ENCODE measurements at places on chromosomes 2 and 18. TPM values are rescaled to one million over a fixed set of nuclear protein-coding genes. Genes with fewer than 3 reads are reported as not detected.

The ITM2C gene
- 103 TPM for polyA plus RNA-seq

The RFTN2 gene
- 0.15 TPM for polyA plus RNA-seq

GRCh38 chr2:200968162-200968561, 4.7 kb upstream of the ORC2 start:
- no peak for DNase-seq
- no peak overlapping the region for H3K4me3 ChIP-seq
- H3K27me3 ChIP-seq, result no peaks in the 10 kb centered on the region
- H3K4me1 ChIP-seq, result peaks cover 48% of the 10 kb centered on the region
- no peaks in the 10 kb centered on the region for H3K36me3 ChIP-seq
- no peak overlapping the region for H3K27ac ChIP-seq

DNA sequence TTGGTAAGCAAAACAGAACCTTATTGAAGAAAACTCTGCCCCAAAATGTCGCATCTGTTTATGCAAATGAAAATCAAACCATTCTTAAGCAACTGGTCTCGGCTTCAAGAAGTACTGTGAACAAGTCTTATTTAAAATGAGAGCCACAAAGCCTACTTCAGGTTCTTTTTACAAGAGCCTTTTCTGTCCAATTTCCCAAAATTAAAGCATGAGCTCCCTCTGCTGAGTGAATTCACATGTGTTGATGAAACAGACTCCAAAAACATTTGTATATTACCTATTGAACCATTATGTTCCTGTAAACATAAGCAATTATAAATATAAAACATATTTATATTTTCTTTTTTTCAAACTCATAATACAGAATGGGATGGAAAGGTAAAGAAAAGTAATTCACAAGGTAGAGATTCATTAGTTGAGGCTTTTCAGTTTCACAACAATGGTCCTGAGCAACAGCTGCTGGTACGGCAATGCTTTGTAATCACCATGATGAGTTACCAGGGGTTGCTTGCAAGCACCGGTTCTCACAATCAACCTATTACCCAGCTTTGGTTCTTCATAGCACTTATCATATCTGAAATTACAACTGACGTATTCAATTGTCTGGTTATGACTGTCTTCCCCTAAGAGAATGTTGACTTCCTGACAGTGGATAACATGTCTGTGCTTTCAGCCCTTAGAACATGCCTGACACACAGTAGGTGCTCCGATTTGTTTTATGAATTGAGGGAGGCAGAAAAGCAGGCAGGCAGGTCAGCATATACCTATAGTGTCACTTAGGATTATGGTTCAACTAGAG, 108.4 kb upstream of the BZW1 start:
- H3K4me3 ChIP-seq, result no peak overlapping the region
- DNase-seq, result peak; percentile 25
- H3K27ac ChIP-seq, result no peak overlapping the region
- H3K27me3 ChIP-seq, result peaks cover 4% of the 10 kb centered on the region
- H3K4me1 ChIP-seq, result no peaks in the 10 kb centered on the region
- no peaks in the 10 kb centered on the region for H3K36me3 ChIP-seq

GRCh38 chr2:222320436-222321395, 21.9 kb upstream of the PAX3 start:
- peaks cover 6% of the 10 kb centered on the region for H3K4me1 ChIP-seq
- peak overlapping the region; percentile 47 for H3K4me3 ChIP-seq
- no peak for DNase-seq
- peaks cover 4% of the 10 kb centered on the region for H3K36me3 ChIP-seq

DNA sequence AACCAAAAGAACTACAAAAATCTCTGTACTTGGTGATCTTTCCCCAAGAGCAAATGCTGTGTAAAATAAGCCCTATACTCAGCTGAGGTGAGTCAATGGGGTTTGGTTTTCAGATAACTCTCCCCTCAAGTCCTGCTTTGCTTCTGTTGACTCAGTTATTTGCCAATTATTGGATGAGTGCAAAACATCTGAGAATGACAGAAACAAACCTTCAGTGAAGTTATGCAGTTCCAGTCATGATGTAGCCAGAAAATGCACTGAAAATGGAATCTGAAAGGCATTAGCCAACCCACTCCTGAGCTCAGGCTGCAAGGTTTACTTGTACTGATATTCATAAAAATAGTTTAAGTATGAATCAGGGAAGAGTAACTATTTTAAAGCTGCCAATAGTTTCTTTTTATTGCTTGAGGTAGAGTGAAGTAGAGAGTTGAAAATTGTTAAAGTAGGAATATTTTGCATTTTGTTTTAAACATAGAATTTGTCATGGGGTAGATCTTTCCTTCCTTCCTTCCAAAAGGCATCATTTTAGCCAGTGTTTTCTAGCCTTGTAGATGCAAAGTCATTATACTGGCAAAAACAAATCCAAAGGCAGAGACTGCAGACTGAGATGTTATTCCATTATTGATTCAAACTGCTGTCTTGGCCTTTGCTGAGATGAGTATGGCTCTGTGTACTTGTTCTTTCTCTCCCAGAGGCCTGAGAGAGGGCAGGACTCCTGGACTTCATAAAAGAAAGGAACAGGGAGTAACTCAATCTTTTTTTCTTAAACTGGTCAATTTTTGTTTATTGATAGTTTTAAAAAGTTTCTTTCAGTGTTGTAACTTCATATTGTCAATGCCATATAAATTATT, 215.3 kb downstream of the RND3 start:
- H3K36me3 ChIP-seq, result no peaks in the 10 kb centered on the region
- no peaks in the 10 kb centered on the region for H3K27me3 ChIP-seq
- H3K4me1 ChIP-seq, result no peaks in the 10 kb centered on the region
- no peak overlapping the region for H3K27ac ChIP-seq
